ENCODE measurements at places on chromosomes 3 and 15.

DNA sequence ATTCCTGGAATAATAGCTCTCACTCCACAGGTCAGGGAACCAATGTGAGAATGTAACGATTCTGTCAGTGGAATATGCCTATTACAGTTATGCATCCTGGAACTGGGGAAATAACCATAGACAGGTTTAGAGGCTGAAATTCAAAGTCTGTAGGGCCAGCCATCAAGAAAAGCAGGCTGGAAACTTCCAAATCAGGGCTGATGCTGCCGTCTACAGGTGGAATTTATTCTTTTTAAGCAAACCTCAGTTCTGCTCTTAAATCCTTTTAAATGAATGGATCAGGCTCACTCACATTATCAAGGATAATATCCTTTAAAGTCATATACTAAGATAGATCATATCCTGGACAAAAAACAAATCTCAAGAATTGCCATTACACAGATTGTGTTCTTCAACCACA is 699.8 kb downstream of the NR2F2 start:
- DNase-seq, result no peak

DNA sequence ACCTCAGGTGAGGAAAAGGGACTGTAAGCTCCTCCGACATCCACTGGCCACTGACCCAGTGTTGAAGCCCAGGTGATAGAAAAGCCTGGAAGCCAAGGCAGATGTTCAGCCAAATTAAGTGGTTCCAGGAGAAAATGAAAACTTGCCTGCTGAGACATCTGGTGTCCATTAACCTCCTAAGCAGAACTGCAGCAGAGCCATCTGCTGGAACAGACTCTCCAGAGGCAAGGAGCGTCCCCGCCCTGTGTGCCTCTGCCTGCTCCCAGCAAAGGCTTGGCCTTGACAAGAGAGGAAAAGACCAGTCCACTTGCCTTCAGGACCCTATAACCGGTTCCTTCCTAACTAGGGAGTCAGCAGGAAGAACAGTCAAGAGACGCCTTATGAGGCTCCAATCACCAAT is 48.2 kb downstream of the SRGAP3 start:
- peak; percentile 76 for DNase-seq

DNA sequence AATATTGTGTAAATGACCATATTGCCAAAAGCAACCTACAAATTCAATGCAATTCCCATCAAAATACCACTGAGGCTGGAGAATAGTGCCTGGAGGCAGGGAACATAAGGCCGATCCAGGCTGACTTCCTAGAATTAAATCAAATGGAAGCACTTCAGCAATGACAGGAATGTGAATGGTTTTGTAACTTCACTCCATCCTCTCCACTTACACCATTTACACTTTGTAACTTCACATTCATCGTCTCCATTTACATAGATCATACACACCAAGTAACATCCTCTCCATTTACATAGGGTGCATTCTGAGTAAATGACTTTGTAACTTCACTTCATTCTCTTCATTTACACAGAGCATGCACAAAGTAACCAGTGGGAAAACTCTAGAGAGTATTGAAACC is 11.6 kb downstream of the STRIT1 start:
- no peak for DNase-seq

- no peak for DNase-seq
Observed at GRCh38 chr15:57038040-57038439, 119.6 kb downstream of the TCF12 start.

DNA sequence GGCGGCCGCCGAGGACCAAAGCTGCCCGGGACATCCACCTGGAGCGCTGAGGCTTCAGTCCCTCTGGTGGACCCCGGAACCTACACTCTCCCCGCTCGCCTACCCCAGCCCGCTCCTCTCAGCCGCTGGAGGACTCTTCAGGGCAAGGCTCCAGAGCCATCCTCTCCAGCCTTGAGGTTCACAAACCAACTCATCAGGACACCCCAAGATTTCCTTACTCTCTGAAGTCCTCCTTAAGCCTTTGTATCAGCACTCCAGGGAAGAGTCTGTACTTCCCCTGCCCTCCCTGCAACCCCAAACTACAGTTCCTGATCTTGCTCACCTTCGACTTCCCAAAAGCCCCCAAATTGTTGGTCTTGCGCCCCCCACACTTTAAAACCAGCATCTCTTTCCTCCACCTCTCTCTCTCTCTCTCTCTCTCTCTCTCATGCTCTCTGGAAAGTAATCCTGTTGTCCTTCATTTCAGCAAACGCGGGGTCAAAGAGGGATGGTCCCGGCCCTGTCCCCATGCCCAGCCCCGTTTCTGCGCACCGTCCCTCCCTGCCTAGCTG is 438 bp downstream of the THBS1 start:
- no peak for DNase-seq

DNA sequence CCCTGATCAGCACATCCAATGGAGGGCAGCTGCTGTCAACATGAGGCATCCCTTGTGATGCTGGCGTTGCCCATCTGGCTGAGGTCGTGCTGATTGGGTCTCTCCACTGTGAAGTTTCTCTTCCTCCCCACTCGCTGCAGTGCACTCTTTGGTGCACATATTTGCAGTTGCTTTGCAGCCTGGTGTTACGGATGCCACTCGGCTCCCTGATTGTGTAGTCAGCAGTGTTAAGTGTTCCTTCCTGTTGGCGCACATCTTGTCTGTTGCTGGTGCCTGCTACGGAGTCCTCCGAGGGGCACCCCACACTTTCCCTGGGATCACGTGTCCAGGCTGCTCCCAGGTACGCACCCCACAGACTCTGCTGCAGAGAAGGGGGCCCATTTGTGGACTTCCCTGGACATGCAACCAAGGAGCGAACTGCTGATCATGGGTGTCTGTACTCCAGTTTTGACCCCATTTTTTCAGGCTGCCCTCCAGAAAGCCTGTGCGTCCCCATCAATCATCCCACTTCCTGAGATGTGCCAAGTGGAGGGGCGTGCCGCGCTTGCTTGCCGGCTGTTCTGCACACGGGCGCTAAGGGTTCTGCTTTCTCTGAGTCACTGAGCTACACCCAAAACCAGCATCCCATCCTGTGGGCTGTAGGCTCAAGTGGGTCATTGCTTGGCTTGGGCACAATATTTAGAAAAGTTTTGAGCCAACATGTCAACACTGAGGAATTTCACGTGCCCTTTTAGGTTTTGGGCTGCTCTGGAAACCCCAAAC is 98.6 kb downstream of the FBLN2 start:
- peak; percentile 5 for DNase-seq

DNA sequence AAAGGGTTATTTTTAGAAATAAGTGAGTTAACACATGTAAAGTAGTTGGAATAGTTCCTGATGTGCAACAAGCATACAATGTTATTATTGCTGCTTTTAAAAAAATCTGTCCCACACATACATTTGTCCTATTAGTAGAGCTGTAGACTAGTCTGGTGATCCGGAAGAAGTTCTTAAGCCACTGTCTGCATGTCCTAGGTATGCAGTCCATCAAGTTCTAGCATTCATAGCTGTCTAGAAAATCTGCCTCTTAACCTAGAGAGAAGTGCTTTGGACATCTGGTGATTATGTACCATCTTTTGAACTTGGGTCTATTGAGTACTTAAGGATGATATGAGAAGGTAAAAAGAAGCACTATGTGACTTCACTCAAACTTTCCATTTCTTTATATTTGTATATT is 439.9 kb upstream of the NAALADL2 start:
- no peak for DNase-seq

GRCh38 chr3:61608711-61609110 is 47.3 kb downstream of the PTPRG start:
- DNase-seq, result no peak

GRCh38 chr15:79615754-79616153 is 183.6 kb downstream of the MINAR1 start:
- DNase-seq, result no peak

- DNase-seq, result no peak
Observed at GRCh38 chr15:60614028-60614427, 135.1 kb upstream of the ICE2 start.

- peak; percentile 52 for DNase-seq
Observed at GRCh38 chr3:187678726-187679268, 8.6 kb upstream of the SST start.

- no peak for DNase-seq
Observed at GRCh38 chr3:23950293-23950692, 5.2 kb downstream of the NR1D2 start.

DNA sequence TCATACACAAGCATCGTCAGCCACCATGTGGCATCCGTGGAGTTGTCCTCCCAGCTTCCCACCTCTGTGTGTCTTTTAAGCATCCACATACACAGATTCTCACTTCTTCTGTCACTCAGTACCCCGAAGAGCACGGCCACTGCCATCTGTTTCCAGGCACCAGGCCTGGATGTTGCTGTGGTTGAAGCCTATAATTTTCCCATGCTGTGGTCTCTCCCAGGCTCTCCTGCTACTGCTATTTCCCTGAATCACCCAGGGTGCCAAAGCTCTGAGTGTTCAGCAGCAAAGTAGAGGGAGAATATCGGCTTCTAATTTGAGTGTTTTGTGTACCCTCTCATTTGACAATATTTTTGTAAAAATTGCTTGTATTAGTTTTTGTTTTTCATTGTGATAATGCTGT is 265.7 kb downstream of the DIPK2A start:
- DNase-seq, result no peak

DNA sequence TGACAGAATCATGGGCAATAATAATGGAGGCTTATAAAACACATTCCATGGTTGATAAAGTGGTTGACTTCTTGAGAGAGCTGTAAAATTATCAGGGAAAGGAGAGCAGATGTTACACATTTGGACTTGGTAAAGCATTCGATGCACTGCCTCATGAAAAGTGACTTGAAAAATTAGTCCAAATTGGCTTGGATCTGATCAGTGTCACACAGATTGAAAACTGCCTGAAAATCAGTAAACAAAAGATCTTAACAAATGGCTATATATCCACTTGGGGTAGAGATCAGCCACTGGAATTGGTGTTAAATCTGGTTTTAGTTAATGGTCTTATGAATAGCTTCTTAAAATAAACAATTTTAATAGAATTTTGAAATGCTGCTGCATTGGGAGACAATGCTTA is 20.3 kb downstream of the SHOX2 start:
- DNase-seq, result peak; percentile 74

DNA sequence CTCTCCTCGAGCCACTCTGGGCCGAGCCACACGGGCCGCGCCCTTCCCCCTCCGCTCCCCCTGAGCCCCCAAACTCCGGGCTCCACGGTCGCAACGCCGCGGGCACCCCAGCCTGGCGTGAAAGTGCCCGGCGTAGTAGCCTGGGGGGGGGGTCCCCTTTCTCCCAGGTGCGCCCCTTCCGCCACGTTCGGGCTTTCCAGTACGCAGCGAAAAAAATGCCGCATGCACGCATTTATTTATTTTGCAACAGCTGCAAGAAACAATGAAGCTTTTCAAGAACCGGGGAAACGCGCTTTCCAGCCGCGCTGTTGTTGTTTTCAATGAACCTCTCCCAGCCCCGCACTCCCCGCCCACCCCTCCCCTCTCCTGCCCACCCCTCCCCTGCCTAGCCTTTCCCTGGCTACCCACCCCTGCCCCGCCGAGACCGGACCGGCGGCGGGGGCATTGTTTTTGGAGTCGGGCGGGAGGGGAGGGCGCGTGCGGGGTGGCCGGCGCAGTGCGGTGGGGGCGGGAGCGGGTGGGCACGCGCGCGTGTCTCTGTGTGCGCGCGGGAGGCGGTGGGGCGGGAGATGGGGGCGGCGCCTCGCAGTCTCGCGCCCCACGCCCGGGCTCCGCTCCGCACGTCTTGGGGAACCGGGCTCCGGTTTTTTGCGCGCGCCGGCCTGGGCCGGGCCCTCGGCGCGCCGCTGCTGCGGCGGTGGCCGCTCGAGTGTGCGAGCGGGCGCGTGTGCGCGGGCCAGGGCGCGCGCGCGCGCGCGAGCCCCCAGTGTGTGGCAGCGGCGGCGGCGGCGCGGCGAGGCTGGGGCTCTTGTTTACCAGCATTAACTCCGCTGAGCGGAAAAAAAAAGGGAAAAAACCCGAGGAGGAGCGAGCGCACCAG is at the start of gene IGF1R:
Gene IGF1R, plus strand, starts transcription at position 766 of the 880 bp plus-strand sequence. CDS start 1,043 bp downstream, outside the sequence.
- peak; percentile 83 for DNase-seq

DNA sequence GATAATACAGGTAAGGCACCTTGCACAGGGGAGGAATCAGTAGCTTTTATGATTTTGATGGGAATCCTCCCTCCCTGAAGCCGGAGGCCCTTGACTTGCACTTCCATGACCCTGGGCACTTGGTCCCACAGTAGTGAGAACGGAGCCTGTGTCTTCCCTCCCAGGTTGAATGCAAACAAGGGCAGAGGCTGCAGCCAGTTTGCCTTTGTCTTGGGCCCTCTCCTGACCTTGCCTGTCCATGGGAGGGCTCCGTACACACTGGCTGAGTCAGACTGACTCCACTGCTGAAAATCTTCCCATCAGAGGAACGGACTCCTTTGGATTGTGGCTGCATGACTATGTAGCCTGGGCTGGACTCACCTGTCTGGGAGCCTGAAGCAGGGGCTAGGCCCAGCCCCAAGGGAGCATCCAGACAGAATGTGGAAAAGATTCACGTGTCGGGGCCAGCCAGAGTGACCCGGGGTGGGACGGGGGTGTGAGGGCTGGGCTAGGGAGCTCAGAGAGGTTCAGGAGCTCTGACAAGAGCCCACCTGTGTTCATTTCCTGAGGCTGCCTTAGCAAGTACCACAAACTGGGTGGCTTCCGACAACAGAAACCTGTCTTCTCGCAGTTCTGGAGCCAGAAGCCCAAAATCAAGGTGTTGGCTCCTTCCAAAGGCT is 9.5 kb downstream of the TBC1D21 start:
- DNase-seq, result no peak

GRCh38 chr3:72997421-72997961 is 880 bp downstream of the PPP4R2 start:
- DNase-seq, result peak; percentile 21

DNA sequence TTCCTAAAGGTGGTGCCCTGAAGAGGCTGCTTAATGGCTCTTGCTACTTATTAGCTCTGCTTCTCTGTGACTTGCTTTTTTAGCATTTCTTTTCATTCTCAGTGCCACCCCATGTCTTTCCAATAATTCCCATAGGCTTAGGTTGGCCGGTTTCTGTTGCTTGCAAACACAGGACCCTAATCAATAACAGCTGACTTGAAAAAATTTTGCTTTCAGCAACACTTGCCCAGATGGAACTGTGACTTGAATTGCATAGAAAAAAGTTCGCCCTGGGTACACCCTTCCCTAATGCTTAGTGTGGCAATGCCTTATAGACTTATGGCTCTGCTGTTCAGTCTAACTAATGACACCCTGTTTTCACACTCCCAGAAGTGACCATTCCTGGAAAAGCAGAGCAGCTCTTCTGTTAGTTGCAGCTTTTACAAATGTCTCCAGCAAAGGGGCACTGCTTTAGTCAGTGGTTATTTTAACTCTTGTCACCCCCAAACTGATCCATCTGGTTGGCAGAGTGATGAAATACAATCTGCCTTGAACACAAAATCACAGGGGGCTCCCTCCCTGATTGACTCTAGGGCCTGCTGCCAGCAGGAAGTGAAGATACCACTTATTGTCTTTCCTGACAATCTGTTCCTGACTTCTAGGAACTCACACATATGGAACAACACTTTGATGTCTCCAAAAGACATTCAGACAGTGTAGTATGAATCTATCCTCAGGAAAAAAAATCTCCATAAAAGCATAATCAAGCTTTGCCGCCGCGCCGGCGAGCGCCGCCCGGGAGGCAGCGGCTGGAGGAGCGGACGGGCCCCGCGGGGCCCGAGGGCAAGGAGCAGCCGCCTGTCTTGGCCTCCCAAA is 9.7 kb upstream of the SLMAP start:
- DNase-seq, result peak; percentile 87
